PC-3 (cell line): ENCODE measurements at places on chromosomes 7 and 10. TPM values are rescaled to one million over a fixed set of nuclear protein-coding genes. Genes with fewer than 3 reads are reported as not detected.

GRCh38 chr10:5325076-5325475 lies 39.7 kb upstream of the UCN3 start:
- no peak overlapping the region for H3K27ac ChIP-seq
- no peaks in the 10 kb centered on the region for H3K27me3 ChIP-seq
- DNase-seq: no peak
- H3K36me3 ChIP-seq: no peaks in the 10 kb centered on the region
- H3K4me3 ChIP-seq: no peak overlapping the region
- no peaks in the 10 kb centered on the region for H3K4me1 ChIP-seq

Gene ANKRD2
- 1.7 and 1.8 TPM in 2 replicates for total RNA-seq

DNA sequence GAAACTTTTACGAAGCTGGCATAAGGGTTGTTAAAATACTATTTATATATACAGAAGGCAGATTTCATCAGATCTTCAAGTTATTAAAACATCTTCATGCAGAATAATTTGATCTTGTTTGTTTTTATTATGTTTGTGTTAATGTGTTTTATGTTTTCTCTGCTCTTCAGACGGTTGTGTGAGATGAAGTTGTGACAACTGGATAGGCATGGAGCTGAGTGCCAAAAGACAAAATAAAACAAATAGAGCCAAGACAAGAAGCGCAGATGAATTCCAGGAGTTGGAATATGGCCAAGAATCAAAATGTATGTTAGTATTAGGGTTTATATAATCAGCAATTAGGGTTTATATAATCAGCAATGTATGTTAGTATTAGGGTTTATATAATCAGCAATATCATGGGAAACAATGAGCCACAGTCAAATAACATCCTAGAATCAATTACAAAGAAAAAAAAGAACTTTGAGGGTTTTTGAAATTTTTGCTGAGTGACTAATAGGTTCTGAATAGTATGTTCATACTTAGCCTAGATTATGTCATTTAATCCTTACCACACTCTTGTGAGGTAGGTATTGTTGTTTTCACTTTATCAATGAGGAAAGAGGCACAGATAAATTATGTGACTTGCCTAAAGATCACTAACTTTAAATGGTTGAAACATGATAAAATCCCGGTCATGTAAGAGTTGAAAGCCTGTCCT lies 488.0 kb upstream of the STEAP1 start:
- no peaks in the 10 kb centered on the region for H3K4me1 ChIP-seq
- no peak for DNase-seq
- H3K27ac ChIP-seq: no peak overlapping the region
- H3K36me3 ChIP-seq: no peaks in the 10 kb centered on the region
- no peaks in the 10 kb centered on the region for H3K27me3 ChIP-seq

GRCh38 chr10:131946880-131947279 lies 34.8 kb downstream of the BNIP3 start:
- H3K36me3 ChIP-seq: peaks cover 23% of the 10 kb centered on the region
- H3K4me1 ChIP-seq: peaks cover 48% of the 10 kb centered on the region
- H3K27me3 ChIP-seq: no peaks in the 10 kb centered on the region
- DNase-seq: peak; percentile 60
- H3K27ac ChIP-seq: peak overlapping the region; percentile 83

Gene BICC1
- 11.9 and 13.9 TPM in 2 replicates for total RNA-seq

- DNase-seq: no peak
- H3K36me3 ChIP-seq: no peaks in the 10 kb centered on the region
- H3K4me3 ChIP-seq: peak within 1 kb of the TSS; percentile 47
These were observed at the start of gene KCNH2 for GRCh38 chr7:150978126-150978789. TSS of gene KCNH2 (minus strand) at chr7:150978321. CDS start at chr7:150977913, 408 bp downstream.

DNA sequence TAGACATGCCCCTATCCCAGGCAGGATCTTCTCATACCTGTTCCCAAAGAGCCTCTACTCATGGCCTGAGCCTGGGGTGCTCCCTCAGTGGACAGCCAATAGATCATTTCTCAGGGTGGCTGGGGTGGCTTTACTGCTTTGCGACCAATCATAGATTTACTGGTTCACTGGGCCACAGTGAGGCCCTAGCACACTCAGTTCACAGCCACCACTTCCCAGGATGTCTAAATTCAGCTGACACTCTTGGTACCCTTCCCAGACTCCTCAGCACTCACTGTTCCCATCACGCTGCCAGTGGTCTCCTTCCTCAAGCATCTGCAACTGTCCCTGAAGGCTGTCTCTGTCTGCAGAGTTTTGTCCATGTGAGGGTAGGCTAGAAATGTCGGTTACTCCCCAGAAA lies 50.6 kb downstream of the ARHGAP22 start:
- H3K4me3 ChIP-seq: no peak overlapping the region
- no peaks in the 10 kb centered on the region for H3K36me3 ChIP-seq
- no peaks in the 10 kb centered on the region for H3K27me3 ChIP-seq

Gene TBL2
- total RNA-seq: 62.8 and 73.0 TPM in 2 replicates

- no peak overlapping the region for H3K4me3 ChIP-seq
- H3K27ac ChIP-seq: no peak overlapping the region
- H3K36me3 ChIP-seq: no peaks in the 10 kb centered on the region
- peaks cover 5% of the 10 kb centered on the region for H3K4me1 ChIP-seq
- no peaks in the 10 kb centered on the region for H3K27me3 ChIP-seq
These were observed 20.9 kb downstream of the AKR1D1 start for GRCh38 chr7:138097064-138097741.

DNA sequence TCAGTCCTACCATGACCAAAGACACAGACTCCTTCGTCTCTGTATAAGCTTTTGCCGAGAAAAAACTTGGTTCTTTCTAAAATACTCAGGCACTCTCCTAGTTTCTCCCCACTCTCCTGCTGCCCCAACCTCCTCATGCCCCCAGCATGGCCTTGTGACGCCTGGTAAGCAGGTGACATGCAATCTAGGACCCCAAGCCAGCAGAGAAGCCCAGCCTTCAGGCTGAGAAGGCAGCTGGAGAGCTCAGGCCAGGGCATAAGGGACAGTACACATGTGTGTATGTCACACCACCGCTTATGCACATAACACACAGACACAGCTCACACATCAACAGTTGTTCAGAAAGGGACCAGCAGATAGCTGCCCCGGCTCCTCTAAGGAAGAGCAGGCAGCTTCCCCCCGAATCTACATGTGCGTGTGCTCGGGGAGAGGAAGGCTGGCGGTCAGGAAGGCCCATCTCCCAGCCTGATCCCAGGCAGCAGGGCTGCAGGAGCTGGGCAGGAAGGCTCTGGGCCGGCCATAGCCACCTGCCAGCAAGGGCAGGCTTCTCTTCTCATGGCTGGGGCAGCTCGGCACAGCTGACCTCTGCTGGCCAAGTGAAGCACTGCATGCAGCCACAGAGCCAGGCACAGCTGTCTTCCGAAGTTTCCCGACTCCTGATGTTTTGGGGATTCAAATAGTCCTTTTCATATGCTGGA lies 8.5 kb downstream of the DDX56 start:
- H3K36me3 ChIP-seq: peaks cover 46% of the 10 kb centered on the region
- peak; percentile 66 for DNase-seq
- H3K4me1 ChIP-seq: peaks cover 16% of the 10 kb centered on the region
- H3K4me3 ChIP-seq: no peak overlapping the region
- no peak overlapping the region for H3K27ac ChIP-seq
- H3K27me3 ChIP-seq: no peaks in the 10 kb centered on the region

Gene IGFBP3
- total RNA-seq: 120 and 136 TPM in 2 replicates

- H3K27ac ChIP-seq: no peak overlapping the region
- H3K4me1 ChIP-seq: peaks cover 38% of the 10 kb centered on the region
- no peaks in the 10 kb centered on the region for H3K27me3 ChIP-seq
- no peak overlapping the region for H3K4me3 ChIP-seq
- peak; percentile 74 for DNase-seq
These were observed 71.8 kb downstream of the SGCE start for GRCh38 chr7:94584113-94584512.

Gene GIMAP5
- total RNA-seq: not detected in 2 replicates

Gene ATG9B
- 1.2 and 1.3 TPM in 2 replicates for total RNA-seq

- no peaks in the 10 kb centered on the region for H3K27me3 ChIP-seq
- H3K27ac ChIP-seq: no peak overlapping the region
- H3K4me1 ChIP-seq: peaks cover 11% of the 10 kb centered on the region
- peaks cover 48% of the 10 kb centered on the region for H3K36me3 ChIP-seq
- peak; percentile 40 for DNase-seq
These were observed 101.9 kb upstream of the TNRC18 start for GRCh38 chr7:5525271-5526099.

DNA sequence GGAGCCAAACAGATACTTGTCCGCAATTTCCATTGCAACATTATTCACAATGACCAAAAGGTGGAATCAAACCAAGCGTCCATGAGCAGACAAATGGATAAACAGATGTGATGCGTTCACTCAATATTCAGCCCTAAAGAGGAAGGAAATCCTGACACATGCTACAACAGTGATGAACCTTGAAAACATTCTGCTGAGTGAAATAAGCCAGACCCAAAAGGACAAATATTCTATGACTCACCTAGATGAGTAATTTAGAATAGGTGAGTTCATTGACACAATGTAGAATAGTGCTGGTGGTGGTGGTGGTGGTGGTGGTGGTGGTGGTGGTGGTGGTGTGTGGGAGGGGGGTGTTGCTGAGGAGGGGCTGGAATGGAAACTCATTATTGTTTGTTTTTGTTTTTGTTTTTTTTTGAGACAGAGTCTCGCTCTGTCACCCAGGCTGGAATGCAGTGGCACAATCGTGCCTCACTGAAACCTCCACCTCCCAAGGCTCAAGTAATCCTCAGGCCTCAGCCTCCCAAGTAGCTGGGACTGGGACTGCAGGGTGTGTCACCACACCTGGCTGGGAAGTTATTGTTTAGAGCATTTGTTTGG lies 28.6 kb downstream of the SMKR1 start:
- peak; percentile 93 for DNase-seq
- no peaks in the 10 kb centered on the region for H3K36me3 ChIP-seq
- H3K4me1 ChIP-seq: peaks cover 19% of the 10 kb centered on the region
- no peak overlapping the region for H3K4me3 ChIP-seq

GRCh38 chr7:108384716-108385483 lies 71.3 kb downstream of the NRCAM start:
- no peaks in the 10 kb centered on the region for H3K4me1 ChIP-seq
- no peak overlapping the region for H3K4me3 ChIP-seq
- H3K36me3 ChIP-seq: no peaks in the 10 kb centered on the region
- peaks cover 23% of the 10 kb centered on the region for H3K27me3 ChIP-seq

- no peak for DNase-seq
- no peaks in the 10 kb centered on the region for H3K36me3 ChIP-seq
- H3K27ac ChIP-seq: no peak overlapping the region
These were observed 229.8 kb upstream of the LRRN3 start for GRCh38 chr7:110861163-110861562.

Gene ARL4A
- total RNA-seq: 23.7 and 25.1 TPM in 2 replicates

DNA sequence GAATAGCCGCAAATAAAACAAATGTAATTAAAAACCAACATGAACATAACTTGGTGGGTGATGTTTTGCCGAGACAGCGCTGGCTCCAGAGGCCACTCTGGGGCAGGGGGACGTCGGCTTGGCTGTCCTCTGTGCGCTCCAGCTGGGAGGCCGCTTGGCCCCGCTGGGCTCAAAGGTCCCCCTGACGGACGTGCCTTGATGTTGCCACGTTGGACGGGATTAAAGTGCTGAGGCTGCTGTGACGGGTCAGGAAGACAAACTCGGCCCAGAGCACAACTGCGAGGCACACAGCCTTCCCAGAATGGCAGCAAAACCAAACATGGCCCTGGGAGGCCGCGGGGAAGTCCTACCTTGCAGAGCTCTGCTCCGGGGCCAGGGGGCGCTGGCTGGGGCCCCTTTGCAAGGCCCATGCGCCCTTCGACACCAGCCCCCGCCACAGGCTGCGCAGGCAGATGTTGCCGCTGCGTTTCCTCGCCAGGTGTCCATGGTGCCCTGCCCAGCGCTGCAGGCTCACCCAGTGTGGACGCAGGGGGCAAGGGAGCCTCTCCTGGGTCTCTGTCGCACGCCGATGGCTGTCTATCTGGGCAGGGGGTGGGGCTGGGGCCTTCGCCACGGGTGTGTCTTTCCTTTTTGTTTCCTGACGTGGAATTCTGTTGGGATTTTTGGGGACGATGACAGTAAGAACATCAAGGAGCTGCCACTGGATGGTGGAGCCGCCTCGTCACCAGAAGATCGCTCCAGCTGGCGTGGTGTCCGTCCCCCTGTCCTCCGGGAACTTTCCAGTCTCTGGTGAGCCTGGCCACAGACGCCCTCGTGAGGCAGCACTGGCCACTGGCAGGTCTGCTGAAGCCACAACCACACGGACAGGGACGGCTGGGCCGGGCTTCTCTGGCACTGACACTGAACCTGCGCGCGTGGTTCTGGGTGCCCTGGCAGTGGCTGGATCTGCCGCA lies 99.6 kb upstream of the DIP2C start:
- H3K4me3 ChIP-seq: peak overlapping the region; percentile 64
- no peaks in the 10 kb centered on the region for H3K36me3 ChIP-seq
- H3K27ac ChIP-seq: no peak overlapping the region
- H3K4me1 ChIP-seq: no peaks in the 10 kb centered on the region; the same call in 1 of the 2 replicates

- H3K4me3 ChIP-seq: no peak overlapping the region
- H3K27ac ChIP-seq: no peak overlapping the region
- H3K4me1 ChIP-seq: no peaks in the 10 kb centered on the region
- DNase-seq: no peak
- no peaks in the 10 kb centered on the region for H3K27me3 ChIP-seq
These were observed 338.0 kb upstream of the KIAA1217 start for GRCh38 chr10:23870651-23871610.

DNA sequence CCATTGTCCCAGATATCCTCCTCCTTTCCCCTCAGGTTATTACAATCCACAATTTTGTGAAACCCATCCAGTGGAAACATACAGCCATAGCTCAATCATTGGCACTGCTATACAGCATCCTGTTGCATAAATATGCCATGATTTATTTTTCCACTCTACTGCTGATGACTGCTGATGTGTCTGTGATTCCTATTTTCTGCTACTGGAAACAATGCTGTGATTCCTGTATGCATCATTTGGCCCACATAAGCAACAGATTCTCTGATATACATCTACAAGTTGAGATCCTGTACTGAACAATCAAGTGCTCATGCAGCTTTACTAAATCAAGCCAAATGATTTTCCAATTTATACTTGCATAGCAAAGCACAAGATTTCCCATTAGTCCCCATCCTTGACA lies 39.6 kb downstream of the CUL2 start:
- no peak for DNase-seq
- H3K4me1 ChIP-seq: no peaks in the 10 kb centered on the region
- no peaks in the 10 kb centered on the region for H3K27me3 ChIP-seq
- no peak overlapping the region for H3K4me3 ChIP-seq

DNA sequence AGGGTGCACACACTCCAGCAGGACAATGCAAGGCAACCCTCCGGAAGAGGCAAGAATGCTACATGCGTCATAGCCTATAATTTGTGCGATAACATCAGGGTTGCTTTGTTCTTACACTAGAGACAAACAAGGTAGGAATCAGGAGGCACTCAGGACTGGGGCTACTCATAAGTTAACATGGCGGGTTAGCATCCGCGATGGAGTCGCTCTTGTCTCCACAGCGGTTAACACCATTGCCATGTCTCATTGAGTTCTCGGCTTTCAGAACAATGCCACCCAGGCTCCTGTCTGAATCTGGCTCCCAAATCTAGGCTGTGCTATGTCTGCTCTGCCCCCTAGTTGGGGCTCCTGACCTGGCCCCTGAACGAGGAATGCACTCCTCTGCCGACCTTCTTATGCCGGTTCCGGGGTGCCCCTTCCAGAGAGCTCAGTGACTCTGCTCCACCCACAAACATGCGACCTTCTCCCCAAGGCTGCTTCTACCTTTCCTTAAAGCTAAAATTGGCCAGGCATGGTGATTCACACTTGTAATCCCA lies 24.9 kb upstream of the SLF2 start:
- no peaks in the 10 kb centered on the region for H3K36me3 ChIP-seq
- DNase-seq: no peak
- H3K27ac ChIP-seq: no peak overlapping the region
- H3K4me1 ChIP-seq: peaks cover 20% of the 10 kb centered on the region
- H3K27me3 ChIP-seq: no peaks in the 10 kb centered on the region

Gene HOXA4
- 2.3 and 5.1 TPM in 2 replicates for total RNA-seq
